Activated CD8-positive, alpha-beta memory T cell treated with anti-CD3 and anti-CD28 coated beads for 1 hour (primary cell): ENCODE measurements at places on chromosomes 3 and 15.

- no peak for DNase-seq
Measured at GRCh38 chr15:42825599-42825998, 88.7 kb upstream of the CDAN1 start.

GRCh38 chr3:120145542-120146285 lies 51.5 kb upstream of the GSK3B start:
- no peak for DNase-seq

DNA sequence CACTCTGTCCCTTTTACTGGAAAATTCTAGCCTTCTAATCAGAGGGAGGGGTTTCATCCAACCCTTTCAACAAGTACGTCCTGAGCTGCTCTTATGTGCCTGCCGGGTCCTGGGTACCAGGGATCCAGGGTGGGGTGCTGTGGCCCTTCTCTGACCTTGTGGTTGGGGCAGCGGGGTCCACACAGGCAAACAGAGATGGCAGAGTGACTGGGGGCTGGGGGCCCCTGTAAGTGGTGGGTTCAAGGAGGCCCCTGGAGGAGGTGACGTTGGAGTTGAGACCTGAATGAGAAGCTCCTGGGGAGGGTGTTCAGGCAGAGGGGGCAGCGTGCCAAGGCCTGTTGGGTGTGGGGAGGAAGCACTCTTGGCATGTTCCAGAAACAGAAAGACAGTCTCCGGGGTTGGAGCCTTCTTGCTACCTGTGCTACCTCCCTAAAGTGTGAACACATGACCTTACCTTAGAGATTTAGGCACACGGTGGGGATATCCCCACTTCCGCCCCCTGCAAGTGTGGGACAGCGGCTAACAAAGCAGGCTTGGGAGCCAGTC lies 78.1 kb downstream of the FBLN2 start:
- DNase-seq, result no peak

- no peak for DNase-seq
Measured at GRCh38 chr3:143060906-143061305, 58.7 kb upstream of the CHST2 start.
